Right lobe of liver (tissue), 6 donors: ENCODE measurements at places on chromosomes 7 and 10. TPM values are rescaled to one million over a fixed set of nuclear protein-coding genes. Genes with fewer than 3 reads are reported as not detected.

HOXA4 gene
- 0.90 TPM for total RNA-seq

CALCR gene
- total RNA-seq, result not detected

TMEM196 gene
- not detected for total RNA-seq

EBLN1 gene
- total RNA-seq, result not detected

AMZ1 gene
- total RNA-seq, result 4.1 TPM

EGR2 gene
- total RNA-seq, result 1.3 TPM

SPDYE2 gene
- not detected for total RNA-seq

BICC1 gene
- total RNA-seq, result 1.4 TPM

PCDH15 gene
- total RNA-seq, result not detected

BLOC1S2 gene
- total RNA-seq, result 18.2 TPM

RARRES2 gene
- total RNA-seq, result 948 TPM

CALHM3 gene
- not detected for total RNA-seq

HOXA3 gene
- not detected for total RNA-seq

C10orf53 gene
- total RNA-seq, result not detected

ARHGEF35 gene
- 7.9 TPM for total RNA-seq

EN2 gene
- not detected for total RNA-seq
